ENCODE measurements at places on chromosomes 16 and 17.

GRCh38 chr16:4064950-4065352, 51.3 kb downstream of the ADCY9 start:
- DNase-seq: peak; percentile 46

- no peak for DNase-seq
Observed at GRCh38 chr17:60135951-60136666, 13.7 kb upstream of the CA4 start.

GRCh38 chr17:43830510-43831140, 2.3 kb downstream of the MPP3 start:
- DNase-seq: no peak

DNA sequence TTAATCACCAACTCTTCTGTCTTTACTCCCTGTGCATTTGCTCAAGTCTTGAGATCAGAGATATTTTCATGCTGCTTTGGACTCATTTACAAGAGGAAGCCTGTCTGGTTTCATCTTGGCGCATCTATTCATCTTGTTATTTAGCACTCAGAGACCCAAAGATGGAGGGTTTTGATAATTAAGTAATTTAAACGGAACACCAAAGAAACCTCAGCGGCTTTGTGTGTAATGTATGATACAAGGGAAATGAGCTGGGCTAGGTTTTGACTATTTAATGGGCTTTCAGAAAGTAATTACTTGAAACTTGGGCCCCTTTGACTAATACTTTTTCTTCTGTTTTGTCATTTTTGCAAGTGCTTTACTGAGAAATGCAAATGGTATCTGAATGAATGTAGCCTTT, 66.2 kb upstream of the CACNG3 start:
- no peak for DNase-seq

DNA sequence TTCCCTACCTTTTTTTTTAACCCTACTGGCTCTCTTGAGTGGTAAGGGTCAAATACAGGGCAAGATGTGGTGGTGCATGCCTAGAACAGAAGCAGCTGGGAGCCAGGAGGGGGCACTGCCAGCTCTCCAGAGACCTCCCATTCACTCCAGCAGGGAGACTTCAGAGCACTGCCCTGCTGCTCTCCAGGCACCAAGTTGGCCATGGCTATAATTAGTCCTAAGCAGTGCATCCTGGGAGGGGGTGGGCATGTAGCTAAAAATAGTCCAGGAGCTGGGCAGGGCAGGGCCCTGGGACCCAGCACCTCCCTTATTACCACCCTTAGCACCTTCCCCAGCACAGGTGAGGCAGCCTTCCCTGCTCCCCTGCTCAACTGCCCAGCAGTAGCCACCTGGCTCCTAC, 3.5 kb downstream of the CORO6 start:
- no peak for DNase-seq

Data from CD4-positive, alpha-beta T cell treated with Interleukin-17A for 4 hours (primary cell).